ENCODE measurements at places on chromosomes 11 and 22.

GRCh38 chr11:103085758-103086365 lies 6.1 kb downstream of the DCUN1D5 start:
- DNase-seq = no peak

DNA sequence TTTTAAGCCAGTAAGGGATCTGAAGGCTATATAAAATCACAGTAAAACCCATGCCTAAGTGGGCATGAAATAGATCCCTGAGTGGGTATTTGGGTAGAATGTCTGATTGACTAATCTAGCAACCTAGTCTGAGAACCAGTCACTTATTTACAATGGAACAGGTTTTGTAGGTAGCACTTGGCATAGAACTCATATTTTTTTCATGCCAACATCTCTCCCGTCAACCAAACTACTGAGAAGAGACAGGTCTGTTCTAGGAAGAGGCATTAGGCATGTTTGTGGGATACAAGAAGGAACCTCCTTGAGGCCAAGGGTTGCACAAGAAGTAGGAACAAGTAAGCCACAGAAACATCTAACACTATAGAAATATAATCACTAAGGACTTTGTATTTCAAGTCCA lies 840.4 kb upstream of the TENM4 start:
- DNase-seq = no peak

DNA sequence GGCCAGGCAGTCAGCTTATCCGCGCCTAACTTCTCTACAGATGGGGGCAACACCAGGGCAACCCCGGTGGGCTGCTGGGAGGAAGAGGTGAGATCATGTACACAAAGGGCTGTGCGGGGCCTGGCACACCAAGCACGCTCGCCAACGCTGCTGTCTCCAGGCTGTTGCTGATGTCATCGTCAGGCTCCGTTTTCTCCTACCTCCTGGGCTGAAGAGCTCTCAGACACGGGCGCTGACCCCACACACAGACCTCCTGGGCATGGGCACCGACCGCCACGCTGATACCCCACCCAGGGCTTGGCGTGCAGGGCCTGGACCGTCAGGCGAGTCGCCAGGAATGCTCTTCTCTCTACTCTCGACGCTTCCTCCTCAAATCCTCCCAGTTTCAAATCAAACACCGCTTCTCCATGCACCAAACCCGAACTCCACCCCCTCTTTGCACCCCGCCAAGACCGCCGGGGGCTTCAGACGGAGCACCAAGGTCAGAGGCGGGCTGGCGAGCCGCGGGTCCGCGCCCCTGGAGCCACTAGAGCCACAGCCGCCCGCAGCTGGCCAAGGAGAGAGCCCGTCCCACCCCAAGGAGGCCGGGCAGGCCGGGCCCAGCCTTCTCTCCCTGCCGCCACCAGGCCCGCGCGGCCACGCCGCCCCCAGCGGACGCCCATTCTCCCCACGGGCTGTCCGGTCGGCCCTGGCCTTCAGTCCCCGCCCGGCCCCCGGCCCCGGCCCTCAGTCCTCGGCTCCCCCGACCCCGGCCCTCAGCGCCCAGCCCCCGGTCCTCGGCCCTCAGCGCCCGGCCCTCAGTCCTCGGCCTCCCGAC lies 772 bp downstream of the SBF1 start:
- DNase-seq = no peak

DNA sequence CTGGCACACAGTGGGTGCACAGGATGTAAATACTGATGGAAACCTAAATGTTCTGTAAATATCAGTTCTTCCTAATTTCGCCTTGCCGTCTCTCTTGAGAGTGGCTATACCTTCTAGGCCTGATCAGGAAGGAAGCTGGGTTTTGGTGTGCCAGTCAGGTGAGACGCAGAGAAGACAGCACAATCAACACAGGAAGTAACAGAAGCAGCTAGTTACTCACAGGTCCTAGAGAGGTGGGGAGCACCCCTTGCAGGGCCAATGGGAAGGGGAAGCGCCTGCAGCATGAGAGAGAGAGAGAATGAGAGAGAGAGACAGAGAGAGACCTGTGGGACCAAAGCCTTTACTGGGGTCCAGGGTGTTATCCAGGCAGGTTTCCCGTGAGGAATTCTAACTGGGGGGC lies 80.8 kb downstream of the FBLN1 start:
- DNase-seq = no peak

DNA sequence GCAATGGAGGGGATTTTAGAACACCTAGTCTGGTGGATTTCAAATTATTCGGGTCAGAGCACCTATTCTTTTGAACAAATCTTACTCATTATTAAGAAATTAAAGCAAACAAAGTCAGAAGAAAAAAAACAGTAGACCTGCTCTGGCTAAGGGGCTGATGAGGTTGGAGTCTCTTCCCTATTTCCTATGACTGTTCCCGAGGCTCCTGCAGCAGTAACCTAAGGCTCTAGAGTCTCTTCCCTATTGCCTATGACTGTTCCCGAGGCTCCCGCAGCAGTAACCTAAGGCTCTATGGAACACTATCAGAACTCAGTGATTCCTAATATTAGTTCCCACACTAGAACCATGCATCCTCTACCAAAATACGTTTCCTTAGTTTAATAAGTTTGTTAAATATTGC lies 607.9 kb downstream of the NTM start:
- no peak for DNase-seq

GRCh38 chr11:9263840-9264315 lies 1.3 kb downstream of the DENND5A start:
- DNase-seq = peak; percentile 80

DNA sequence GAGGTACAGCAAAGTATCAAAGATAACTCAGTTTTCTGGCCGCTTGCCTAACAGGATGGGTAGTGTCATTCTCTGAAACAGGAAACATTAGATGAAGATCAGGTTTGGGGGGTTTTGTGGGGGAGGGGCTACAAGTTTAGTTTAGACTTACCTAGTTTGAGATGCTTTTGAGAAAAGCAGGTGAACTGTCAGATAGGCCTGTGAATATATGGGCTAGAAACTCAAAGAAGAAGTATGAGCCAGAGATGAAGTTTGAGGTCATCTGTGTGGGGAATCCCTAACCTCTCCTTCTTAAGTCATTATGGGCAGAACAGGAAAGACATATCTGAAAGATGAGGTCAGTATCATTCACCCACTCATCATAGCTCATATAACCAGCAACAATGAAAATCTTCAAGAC lies 11.9 kb downstream of the HOATZ start:
- peak; percentile 52 for DNase-seq

DNA sequence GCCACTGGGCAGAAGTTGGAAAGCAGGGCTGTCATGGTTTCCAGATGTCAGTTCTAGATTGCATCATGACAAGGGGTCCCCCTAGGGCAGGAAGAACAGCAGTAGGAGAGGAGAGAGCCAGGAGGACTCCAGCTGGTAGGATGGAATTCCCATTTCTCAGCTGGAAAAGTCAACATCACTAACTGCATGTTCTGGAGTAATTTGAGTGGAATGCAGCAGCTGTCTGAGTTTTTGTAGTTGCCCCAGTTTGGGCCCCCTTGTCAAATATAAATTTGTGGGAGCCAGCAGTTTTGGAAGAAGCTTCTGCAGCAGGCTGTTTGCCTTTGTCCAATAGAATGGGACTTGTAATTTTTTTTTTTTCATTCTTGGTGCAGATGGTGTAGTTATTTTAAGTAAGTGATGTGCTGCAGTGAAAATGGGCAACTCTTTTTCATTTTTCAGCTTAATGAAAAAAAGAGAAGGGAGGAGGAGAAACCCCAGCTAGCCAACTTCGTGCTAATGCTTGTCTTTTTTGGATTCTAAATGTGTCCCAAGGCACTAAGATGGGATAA lies 86.9 kb downstream of the LDLRAD3 start:
- no peak for DNase-seq

DNA sequence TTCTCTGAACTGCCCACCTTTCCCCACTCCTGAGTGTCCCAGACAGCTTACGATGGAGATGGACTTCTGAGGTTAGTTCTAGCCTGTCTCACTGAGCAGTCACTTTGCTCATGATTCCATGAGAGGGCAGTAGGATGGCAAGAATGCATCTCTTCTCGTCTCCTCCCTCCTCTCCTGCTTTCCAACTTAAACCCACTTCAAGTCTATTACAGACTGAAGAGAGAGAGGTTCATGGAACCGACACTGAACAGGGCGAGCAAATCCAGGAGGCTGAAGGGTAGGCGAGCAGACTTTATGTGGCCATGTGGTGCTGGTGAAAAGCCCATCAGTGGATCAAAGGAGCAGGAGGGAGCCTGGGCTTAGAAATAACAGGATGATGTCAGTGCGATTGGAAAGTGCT lies 38.6 kb downstream of the CEP164 start:
- DNase-seq = no peak

GRCh38 chr11:114098927-114099326 lies 39.4 kb downstream of the ZBTB16 start:
- no peak for DNase-seq

GRCh38 chr11:3359092-3359824 lies 19.7 kb downstream of the ZNF195 start:
- no peak for DNase-seq

GRCh38 chr11:128965485-128965884 lies 22.8 kb upstream of the TP53AIP1 start:
- no peak for DNase-seq

DNA sequence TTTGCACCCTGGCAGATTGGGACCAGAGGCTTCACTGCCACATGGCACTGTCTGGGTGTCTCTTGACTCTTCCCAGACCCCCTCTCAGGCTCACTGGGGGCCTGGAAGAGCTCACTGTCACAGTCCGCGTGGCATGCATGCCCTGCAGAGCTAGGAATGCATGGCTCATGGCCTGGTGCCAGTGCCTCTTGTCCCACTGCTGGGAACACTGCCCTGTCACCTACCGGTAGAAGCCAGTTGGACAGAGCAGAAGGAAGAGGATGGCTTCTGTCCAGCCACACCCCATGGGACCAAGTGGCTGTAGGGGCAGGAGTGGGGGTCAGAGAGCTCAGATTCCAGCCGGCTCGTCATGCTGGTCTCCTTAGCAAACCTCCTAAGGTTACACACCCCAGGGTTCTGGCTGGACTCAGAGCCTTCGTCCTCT lies 29.7 kb downstream of the MB start:
- no peak for DNase-seq

DNA sequence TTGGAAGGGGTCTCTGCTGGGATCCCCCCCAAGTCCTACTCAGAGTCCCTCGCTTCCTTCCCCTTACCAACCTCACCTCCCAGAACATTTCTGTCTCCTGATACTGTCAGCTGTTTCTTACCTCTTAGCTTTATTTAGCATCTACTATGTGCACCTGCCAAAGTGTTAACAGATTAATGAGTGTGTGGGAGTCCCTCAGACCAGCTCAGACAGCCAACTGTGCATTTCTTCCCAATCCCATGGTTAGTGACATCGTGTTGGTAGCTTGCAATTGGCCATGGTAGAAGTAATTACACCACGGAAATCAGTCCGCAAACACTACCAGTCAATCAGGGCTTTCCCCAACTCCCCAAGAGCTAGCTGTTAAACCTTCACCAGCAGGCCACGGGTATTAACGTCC lies 150.6 kb downstream of the DSCAML1 start:
- DNase-seq = no peak
